ENCODE measurements at places on chromosomes 6 and 20.

DNA sequence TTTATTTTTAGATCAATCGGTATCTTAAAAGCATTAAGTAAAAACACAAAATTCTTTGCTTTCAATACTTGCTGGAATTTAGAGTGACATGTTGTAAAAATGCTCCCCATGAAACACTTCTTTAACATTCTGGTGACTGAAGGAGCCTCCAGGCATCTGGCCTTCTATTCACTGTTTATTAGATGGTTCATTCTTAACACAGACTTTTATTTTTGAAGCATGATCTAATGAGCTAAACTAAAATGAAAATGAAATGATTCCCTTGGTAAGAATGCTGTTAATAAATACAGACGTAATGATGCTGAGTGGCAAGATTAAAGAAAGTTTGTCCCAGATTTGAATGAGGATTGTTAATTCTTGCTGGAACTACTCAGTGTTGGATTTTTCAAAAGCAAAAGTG is 698.4 kb downstream of the TENT5A start:
- DNase-seq = no peak

- no peak for DNase-seq
Observed at GRCh38 chr6:128412680-128413079, 107.7 kb downstream of the PTPRK start.

DNA sequence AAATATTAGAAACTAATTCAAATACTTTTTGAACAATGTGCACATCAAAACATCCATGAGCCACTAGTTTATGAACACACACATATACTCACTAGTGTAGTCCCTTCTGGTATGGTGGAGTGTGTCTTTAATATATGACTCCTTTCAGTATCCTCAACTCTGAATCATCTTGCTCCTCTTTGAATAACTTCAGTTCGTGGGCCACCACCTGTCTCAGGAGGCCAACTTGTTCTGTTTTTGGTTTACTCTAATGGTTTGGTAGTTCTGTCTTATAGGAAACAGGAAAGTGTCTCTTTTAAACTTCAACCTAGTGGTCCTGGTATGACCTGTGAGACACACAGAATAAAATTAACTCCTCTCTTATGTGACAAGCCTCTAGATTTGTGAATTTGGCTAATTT is 55.6 kb downstream of the ZNF292 start:
- no peak for DNase-seq

DNA sequence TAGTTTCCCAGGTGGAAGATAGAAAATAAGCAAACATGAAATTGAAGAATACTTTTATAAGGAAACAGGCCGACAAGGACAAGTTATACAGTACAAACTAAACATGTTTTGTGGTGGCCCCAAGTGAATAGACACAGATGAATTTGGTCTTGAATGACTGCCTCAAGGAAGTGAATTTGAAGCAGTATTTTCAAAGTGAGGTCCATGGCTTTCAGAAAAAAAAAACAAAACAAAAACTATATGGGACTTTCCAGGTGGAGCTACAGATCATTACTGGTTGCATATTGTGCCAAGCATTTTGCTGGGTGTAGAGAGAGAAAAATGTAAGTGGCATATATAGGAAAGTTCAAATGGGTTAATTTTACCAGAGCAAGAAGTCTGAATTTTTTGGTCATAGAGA is 68.8 kb downstream of the CYB5R4 start:
- DNase-seq = no peak

DNA sequence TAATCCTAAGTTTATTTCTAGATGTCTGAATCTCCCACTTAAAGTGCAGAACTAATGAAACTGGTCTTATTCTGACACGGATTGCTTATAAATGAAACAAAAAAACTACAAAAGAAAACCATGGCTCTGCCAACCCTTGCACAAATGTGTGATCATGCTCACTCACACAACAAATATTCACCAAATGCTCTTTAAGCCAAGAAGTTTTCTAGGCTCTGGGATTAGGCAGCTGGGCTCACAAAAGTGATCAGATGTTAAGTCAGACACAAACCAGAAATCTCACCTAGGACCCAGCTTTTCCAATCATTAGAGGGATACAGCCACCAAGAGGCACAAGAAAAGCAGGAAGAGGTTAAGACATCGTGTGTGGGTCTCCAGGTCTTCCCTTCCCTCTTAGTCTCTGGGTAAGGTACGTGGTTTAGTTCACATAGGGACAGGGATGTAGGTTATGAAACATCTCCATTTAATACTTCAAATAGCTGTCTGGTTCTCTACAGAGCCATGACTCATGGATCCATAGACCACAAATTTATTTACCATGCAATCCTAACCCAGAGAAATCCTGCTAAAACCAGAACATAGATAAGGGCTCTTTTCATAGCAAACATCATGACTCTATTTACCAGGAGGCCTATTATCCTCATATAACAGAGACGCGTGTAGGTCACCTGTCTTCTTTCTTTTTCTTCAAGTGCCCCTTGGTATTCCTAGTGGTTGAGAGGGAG is 165.2 kb downstream of the WDR27 start:
- DNase-seq = no peak

DNA sequence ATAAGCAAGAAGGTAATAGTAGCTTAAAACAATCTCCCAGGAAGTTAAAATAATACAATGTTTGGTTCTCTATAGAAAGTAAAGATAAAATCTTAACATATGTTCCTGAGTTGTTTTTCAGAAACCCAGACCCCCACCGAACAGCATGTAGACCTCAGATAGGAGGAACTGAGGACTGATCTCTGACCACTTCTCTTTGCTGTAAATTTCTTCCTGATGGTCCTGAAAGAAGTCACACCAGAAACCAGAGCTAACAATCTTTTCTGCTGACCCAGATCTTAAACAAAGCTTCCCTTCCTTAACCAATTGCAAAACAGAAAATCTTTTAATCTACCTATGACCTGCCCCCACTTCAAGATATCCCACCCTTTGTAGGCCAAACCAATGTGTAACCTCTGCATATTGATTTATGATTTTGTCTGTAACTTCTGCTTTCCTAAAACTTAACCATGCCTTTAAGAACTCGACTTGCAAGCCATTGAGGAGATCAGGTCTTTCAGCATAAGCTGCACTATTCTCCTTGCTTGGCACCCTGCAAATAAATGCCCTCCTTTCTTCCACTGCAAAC is 21.9 kb upstream of the BEND6 start:
- no peak for DNase-seq

- no peak for DNase-seq
Observed at GRCh38 chr6:33549196-33549595, 30.9 kb downstream of the BAK1 start.

GRCh38 chr6:137305691-137306090 is 86.5 kb upstream of the IFNGR1 start:
- no peak for DNase-seq

GRCh38 chr6:113009682-113010081 is 662.6 kb downstream of the RFPL4B start:
- DNase-seq = no peak

DNA sequence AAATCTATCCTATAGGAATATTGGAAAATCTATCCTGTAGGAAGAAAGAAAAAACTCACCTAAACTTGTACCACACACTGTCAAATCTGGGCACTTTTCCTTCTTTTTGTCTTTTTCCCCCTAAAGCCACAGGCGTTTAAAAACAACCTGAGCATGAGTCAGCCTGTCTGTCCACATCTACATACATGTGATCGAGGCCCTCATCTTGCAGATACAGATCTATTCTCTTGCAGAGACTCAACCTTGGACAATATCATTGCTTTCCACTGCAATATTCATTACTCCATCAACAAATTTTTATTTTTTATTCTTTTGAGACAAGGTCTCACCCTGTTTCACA is 95.9 kb upstream of the IYD start:
- DNase-seq = no peak

GRCh38 chr6:99579781-99580180 is 11.3 kb upstream of the CCNC start:
- DNase-seq = no peak

DNA sequence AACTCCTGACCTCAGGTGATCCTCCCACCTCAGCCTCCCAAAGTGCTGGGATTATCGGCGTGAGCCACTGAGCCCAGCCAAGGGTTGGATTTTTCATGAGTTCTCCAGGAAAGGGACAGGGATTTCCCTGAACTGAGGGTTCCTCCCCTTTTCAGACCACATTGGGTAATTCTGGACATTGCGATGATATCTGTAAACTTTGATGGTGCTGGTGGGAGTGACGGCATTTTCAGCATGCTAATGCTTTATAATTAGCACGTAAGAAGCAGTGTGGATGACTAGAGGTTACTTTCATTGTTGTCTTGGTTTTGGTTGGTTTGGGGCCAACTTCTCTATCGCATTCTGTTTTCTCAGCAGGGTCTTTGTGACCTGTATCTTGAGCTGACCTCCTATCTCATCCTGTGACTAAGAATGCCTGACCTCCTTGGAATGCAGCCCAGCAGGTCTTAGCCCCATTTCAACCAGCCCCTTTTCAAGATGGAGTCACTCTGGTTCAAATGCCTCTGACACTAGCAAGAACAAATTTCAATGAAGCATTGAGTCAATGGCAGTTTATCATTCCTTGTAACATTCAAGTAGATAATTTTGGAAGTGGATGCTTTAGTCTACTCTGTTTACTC is 156.5 kb downstream of the TTLL2 start:
- DNase-seq = no peak

DNA sequence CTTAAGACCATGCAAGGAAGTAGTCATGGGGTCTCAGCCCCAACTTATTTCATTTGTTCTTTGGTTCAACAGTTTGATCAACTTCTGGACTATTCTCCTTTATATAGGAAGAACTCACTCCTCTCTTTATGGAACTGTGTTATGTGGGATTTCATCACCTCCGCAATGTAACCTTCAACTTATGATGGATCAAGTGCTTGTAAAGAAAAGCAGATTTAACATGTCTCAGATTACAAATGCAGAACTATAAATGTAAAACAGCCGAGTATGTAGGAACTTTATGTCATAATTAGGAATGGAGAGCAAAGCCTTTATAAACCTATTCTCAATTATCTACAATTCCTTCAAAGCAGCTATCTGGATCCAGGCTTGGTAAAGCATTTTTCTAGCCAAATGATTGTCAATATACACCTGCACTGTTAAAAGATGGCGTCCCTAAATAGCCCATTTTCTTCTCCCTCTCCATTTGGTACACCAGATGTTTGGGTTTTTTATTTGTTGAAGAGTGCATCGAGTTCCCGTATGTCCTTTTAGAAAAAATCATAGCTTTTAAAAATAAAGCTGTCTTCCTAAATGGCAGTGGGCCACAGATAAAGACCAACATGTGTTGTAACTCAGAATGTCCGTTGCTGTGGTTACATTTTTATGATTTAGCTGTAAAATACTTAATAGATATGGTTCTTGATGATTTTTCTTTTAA is 985.1 kb upstream of the SLC35B3 start:
- no peak for DNase-seq

- no peak for DNase-seq
Observed at GRCh38 chr6:17280552-17281090, 540 bp upstream of the RBM24 start.

DNA sequence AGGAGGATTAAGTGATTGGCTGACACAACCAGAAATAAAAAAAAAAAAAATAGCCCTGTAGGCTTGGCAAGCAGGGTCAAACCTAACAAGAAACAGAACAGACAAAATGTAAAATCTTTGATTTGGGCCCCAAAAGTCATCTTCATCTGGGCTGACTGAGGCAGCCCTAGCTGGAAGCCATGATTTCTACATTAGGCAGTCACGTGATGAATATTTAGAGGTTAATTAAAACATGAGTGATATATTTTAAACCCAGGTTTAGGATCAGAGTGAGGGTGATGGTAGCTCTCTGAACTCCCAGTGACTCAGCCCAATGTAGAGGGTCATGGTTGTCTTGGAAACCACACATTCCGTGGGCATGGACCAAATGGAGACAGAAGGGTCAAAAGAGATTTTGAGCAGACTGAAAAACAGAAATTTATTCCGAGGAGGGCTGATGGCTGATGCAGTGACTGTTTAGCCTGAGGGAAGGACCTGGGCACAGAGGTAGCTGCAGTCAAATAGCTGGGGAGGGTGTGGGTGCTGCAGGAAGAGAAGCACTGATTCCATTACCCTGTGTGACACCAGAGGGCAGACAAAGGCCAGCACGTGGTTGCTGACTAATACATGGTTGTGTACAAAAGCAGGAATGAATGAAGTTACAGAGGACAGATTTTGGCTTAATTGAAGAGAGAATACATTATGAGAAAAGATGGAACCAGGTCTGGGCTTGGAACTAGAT is 573.1 kb upstream of the CHD6 start:
- DNase-seq = no peak

Measured in NCI-H2081 treated with DMSO at 0.1 percent for 48 hours (cell line).